ENCODE measurements at places on chromosomes 12 and 14.

DNA sequence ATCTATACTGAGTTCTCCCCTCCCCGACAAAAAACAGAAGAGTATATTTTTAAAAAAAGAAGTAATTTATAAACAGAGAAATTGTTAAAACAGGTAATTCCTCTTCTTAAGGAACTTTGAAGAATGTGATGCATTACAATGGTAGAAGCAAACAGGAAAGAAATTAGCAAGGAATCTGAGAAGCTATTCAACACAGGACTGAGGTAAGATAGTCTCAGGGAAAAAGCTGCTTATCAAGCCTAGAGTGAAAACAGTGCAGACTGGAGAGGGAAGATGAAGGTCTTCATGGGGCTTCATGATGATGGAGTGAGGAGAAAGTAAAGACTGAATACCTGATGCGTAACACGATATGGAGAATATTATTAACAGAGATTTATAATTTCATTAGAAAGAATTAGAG is 880.0 kb downstream of the SLC16A7 start:
- no peak for DNase-seq

DNA sequence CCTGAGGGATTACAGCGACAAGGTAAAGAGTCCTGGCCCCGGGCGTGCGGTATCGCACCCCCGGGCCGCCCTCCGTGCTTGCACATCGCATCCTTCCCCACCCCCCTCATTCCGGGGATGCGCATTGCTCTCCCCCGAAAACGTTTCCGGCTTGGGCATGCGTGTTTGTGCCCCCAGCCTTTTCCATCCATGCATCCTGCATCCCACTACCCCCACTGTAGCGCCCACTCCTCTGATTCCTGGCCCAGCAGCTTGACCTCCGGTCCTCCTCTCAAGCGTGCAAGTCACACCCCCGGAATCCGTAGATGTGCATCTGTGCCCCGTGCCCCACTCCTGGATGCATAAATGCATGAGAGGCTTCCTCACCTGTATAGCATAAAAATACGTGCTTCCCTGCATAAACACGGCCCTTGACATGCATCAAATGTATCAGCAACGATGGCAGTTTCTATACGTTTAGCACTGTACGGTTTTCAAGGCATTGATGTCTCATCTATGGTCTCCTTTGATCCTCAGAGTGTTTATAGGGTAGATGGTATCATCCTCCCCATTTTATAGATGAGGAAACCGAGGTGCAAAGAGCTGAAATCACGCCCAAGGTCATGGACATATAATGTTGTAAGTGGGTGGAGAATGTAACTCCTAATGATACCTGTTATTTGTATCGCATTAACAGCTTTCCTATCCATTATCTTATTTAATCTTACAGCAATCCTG is 484 bp downstream of the RIC8B start:
- no peak for DNase-seq

DNA sequence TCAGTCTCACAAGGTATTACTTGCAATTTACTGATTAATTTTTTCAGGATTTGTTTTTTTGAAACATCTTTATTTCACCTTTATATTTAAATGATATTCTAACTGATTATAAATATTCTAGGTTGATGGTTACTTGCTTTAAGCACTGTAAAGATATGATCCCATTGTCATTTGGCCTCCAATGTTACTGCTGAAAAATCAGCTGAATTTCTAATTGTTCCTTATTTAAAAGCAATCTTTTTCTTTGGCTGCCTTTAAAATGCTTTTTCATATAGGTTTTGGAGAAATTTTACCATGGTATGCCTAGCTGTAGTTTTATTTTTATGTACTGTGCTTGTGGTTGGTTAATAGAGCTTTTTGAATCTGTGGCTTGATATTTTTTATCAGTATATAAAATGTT is 275.6 kb upstream of the PPFIA2 start:
- no peak for DNase-seq

DNA sequence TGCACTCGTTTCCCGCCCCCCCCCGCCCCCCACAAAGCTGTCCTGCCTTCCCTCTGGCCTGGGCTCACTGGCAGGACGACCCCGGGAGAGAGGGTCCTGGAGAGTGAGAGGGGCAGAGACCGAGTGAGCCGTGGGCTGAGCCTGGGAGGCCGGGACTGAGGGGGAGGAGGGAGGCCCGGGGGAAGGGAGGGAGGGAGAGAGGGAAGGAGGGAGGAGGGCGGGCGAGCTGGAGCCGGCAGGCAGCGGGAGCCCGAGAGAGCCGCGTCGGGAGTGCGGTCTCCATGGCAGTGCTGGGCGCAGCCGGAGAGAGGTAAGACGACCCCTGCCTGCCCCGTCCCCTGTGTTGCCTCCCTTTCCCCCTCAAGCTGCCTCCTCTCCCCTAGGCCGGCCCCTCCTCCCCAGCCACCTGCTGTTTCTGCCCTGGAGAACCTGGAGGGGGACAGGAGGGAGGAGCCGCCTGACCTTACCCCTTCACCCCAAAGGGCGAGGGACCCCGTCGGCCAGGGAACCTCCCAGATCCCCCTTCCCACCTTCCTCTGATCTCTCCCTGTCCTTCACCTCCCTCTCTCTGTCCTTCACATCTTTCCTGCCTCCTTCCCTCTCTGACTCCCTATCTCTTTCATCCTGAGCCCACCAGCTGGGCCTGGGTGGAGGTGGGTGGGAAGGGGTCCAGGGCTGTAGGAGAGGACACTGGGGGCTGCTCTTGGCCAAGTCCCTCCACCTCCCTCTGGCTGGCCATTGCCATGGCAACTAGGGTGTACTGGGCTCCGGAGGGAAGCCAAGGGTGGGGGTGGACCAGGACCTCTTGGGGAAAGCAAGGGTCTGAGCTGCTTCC is at the start of gene GPR162:
Gene GPR162 (plus strand): TSS at position 231 of the 835 bp plus-strand sequence. CDS start 2,078 bp downstream, outside the sequence.
- DNase-seq: no peak

GRCh38 chr14:67537736-67538135 is 4.6 kb downstream of the PLEKHH1 start:
- no peak for DNase-seq

- DNase-seq: no peak
Measured at GRCh38 chr12:40634517-40635131, 57.6 kb upstream of the CNTN1 start.

DNA sequence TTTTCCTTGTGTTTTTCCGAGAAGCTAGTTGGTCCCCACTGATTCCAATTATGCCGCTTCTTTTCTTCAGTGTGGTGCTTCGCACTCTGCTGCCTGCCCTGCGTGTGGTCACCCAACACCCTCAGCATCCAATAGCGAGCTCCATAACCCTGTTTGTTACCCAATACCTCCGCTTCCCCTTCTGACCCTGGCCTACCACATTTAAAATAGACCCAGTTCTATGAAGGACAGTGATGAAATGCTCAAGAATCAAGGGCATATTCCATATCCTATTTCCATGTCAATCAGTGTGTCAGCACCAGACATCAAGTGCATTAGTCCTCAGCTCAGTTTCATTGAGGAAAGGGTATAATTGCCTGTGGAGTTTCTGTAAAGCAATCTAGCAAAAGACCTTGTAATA is 9.5 kb downstream of the NDRG2 start:
- DNase-seq: no peak

DNA sequence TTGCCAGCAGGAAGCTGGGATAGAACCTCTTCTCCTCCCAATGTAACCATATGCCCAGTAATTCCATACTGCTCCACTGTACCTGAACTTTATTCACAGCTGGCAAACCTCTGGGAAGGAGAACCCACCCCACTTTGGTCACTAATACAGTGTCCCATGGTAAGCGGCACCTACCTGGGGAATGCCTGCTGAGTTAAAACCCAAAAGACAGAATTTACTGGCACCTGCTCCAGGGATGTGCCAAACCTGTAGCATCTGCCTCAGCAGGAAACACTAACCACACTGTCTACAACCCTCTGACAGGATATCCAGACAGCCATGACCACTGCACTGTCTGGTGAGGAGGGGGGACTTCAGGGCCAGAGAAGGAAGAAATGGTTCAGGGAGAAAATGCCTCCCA is 26.6 kb downstream of the DDX24 start:
- no peak for DNase-seq

- no peak for DNase-seq
Measured at GRCh38 chr12:68391937-68392336, 59.8 kb upstream of the MDM1 start.

DNA sequence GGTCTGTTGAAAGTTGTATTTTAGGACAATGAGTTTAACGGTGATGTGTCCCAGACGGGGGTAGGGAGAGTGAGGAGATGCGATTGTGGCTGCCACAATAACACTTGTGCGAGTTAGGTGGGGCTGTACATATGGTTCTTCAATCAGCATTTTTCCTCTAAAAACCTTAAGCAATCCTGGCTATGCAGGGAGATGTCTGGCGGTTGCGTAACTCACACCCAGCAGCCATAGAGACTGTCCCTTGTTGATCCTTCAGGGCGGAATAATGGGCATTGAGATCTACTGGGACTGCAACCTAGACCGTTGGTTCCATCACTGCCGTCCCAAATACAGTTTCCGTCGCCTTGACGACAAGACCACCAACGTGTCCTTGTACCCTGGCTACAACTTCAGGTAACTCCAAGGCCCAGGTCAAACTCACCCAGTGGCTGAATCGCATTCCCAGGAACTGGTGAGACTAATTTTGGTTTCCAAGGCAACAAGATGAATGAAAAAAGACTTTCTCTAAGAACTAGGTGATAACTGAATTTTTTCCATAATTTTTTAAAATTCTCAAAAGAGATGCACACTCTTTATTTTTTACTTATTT is 34.6 kb downstream of the P2RX7 start:
- DNase-seq: no peak

DNA sequence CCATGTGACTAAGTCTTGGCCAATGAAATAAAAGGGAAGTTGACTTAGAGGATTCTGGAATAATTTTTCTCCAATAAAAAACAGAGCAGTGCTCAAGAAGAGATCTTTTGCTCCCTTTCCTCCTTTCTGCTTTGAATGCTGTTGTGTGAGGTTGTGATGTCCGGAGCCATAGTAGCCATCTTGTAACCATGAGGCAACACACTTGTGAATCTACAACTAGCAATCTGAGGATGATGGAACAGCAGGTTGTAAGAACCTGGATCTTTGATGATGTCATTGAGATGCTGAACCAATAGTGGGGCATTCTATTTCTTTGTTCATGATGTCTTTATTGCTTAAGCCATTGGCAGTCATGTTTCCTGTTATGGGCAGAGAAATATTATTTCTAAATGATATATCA is 230.0 kb upstream of the SRRM4 start:
- no peak for DNase-seq

DNA sequence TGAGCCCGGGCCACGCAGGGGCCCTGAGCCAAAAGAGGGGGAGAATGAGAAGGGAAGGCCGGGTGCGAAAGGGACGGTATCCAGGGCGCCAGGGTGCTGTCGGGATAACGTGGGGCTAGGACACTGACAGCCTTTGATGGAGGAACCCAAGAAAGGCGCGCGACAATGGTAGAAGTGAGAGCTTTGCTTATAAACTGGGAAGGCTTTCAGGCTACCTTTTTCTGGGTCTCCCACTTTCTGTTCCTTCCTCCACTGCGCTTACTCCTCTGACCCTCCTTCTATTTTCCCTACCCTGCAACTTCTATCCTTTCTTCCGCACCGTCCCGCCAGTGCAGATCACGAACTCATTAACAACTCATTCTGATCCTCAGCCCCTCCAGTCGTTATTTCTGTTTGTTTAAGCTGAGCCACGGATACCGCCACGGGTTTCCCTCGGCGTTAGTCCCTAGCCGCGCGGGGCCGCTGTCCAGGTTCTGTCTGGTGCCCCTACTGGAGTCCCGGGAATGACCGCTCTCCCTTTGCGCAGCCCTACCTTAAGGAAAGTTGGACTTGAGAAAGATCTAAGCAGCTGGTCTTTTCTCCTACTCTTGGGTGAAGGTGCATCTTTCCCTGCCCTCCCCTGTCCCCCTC is 3.0 kb downstream of the SSTR1 start:
- no peak for DNase-seq

GRCh38 chr12:89276860-89277259 is 75.4 kb downstream of the DUSP6 start:
- no peak for DNase-seq

- DNase-seq: no peak
Measured at GRCh38 chr12:1835211-1836131, 15.1 kb downstream of the LRTM2 start.

- DNase-seq: no peak
Measured at GRCh38 chr14:95189367-95190132, 32.2 kb upstream of the DICER1 start.

GRCh38 chr12:90128526-90128925 is 419.9 kb upstream of the ATP2B1 start:
- DNase-seq: no peak

- no peak for DNase-seq
Measured at GRCh38 chr12:73514672-73515071, 1023.0 kb upstream of the ATXN7L3B start.

DNA sequence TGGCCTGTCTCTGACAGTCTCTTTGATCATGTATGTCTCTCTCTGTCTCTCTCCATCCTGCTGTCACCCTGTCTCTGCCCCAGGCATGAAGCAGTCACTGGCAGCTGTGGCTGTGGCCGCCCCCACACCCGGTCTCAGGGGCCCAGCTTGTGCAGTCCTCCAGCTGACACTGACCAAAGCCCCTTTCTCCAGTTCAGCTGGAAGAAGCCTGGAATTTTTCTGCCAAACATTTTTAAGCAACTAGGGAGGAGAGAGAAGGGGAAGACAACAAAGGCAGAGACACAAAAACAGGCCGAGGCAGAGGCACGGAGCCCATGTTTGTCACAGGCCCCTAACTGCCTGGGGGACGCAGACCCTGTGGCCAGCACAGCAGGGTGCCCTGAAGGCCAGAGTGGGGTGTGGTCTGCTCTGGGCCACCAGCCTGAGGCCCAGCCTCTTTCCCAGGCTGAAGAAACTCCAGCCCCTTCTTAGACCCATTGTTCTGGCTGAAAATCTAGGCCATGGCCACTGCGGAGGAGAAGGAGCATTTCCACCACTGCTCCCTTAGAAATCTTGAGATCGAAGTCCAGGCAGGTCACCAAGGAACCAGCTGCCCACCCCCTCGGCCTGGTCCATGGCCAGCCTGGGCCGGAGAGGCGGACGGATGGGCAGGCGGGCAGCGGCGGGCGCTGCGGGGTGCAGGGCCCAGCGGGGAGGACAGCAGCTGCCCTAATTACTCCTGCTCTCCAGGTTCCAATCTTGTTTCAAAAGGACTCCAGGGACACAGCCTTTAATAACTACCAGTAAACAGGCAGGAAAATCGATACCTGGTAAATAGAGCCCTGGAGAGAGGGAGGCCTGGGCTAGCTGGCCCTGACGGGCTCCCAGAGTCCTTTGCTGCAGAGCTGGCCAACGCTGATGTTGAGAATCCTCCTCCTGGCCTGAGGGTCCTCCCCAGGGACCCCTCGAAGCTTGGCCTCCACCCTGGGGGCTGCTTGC is 14.9 kb downstream of the DTX1 start:
- DNase-seq: no peak

DNA sequence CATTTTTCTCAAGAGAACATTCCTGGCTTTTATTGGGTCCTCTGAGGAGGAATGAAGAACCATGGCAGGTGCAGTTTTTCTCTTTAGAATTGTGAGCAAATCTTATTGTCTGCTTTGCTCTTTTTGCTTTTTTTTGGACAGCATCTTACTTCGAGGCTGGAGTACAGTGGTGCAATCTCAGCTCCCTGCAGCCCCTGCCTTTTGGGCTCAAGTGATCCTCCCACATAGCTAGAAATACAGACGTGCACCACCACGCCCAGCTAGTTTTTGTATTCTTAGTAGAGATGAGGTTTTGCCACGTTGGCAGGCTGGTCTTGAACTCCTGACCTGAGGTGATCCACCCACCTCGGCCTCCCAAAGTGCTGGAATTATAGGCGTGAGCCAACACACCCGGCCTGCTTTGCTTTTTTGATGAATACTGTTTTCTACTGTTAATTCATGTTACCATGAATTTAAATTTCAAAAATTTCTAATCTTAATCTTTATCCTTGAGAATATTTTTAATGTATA is 71.5 kb downstream of the POLR3B start:
- DNase-seq: no peak

Data from activated T-cell treated with anti-CD3 and anti-CD28 coated beads, Interleukin-2, amount 50 U/mL, for 72 hours (primary cell).